Activated CD4-positive, alpha-beta T cell treated with anti-CD3 and anti-CD28 coated beads, Interleukin-2, amount 10 ng/mL, durations not matched to agents 24 days and 14 days (primary cell): ENCODE measurements at places on chromosomes 3 and 15. TPM values are rescaled to one million over a fixed set of nuclear protein-coding genes. Genes with fewer than 3 reads are reported as not detected.

PLSCR5 gene
- total RNA-seq, result not detected in 2 replicates

SKOR1 gene
- 0.09 and 0.14 TPM in 2 replicates for total RNA-seq

GOLGA8S gene
- 0.07 TPM in 2 replicates for total RNA-seq

NR1I2 gene
- total RNA-seq, result 0.16 and 0.17 TPM in 2 replicates

CCR2 gene
- total RNA-seq, result 6.1 and 6.8 TPM in 2 replicates

CAND2 gene
- total RNA-seq, result 0.71 and 0.75 TPM in 2 replicates

TRIM71 gene
- 0.05 and 0.07 TPM in 2 replicates for total RNA-seq

SPSB4 gene
- 0.07 TPM in 1 of 2 replicates, not detected in the other for total RNA-seq

PRSS50 gene
- not detected in 2 replicates for total RNA-seq

DGKG gene
- 0.14 and 0.28 TPM in 2 replicates for total RNA-seq
